ENCODE measurements at places on chromosomes 2 and 18. TPM values are rescaled to one million over a fixed set of nuclear protein-coding genes. Genes with fewer than 3 reads are reported as not detected.

DNA sequence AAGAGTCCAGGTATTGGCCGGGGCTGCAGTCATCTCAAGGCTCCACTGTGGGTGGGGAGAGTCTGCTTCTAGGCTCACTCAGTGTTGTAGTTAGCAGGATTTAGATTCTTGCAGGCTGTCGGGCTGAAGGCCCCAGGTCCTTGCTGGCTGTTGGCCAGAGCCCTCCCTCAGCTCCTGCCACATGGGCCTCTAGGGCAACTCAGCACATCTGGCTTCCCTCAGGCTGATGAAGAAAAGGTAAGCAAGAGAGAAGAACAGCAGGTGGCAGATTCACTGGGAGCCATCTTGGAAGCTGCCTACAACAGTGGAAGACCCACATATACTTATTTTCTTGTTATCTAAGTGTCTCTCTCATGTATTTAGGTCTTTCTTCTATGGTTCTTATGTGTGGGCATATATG, 4.3 kb downstream of the MRPS9 start:
- no peak for DNase-seq

GRCh38 chr18:7681298-7681697, 114.2 kb downstream of the PTPRM start:
- no peak for DNase-seq

DNA sequence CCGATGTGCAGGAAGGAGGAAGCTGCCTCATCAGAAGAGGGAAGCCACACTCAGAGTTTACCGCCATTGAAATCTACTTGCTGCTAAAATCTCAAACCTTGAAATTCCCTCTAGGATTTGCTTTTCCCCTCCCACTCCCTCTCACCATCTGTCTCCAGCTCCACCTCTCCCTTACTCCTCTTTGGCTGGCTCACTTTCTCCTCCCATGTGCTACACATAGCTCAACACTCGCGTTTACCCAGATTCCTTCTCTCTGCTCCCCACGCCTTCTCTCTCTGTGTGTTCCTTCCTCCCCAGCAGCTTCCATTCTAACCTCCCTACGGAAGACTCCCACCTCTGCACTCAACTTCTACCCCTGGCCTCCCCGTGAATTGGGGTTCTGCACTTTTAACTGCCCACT, 143.1 kb downstream of the DNER start:
- DNase-seq: no peak

DNA sequence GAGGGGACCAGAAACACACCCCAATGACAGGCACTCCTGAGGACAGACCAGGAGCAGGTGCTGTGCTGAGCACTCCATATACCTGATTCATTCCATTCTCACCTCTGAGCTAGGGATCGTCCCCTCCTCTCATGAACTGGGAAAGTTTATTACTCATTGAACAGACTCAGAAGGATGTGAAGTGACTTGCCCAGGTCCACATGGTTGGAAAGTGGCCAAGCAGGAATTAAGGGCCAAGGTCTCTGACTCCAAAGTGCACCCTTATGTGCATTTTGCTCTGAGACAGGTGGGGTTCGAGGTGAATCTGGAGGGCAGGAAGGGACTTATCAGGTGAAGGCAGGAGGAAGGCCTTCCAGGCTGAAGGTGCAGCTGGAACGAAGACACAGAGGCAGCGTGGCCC, 25.1 kb upstream of the PLB1 start:
- DNase-seq: no peak

DNA sequence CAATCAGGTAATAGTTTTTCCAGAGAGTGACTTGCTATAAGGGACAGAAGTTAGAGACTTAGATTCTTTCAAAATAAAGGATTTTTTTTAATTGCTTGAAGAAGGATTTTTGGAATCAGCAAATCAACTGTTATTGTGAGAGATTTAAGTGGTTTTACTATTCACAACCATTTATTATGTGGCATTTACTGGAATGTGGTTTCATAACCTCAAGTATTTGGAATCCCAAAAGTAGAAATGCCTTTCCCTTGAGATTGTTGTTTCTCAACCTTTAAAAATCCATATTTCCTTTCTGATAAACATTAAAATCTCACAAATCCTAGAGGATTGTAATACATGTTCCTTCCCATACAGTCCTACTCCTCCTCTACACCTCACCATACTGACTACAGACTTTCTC, 5.0 kb downstream of the TANK start:
- no peak for DNase-seq

The METTL4 gene
- 14.1 TPM for total RNA-seq

DNA sequence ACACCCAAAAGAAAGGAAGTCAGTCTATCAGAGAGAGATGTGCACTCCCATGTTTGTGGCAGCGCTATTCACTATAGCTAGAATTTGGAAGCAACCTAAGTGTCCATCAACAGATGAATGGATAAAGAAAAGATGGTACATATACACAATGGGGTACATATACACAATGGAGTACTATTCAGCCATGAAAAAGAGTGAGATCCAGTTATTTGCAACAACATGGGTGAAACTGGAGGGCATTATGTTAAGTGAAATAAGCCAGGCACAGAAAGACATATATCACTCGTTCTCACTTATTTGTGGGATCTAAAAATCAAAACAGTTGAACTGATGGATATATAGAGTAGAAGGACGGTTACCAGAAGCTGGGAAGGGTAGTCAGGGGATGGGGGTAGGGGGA, 99.9 kb upstream of the ZNF516 start:
- no peak for DNase-seq

GRCh38 chr18:7789856-7790552, 222.9 kb downstream of the PTPRM start:
- no peak for DNase-seq

GRCh38 chr2:21001225-21001946, 42.5 kb downstream of the APOB start:
- DNase-seq: no peak

- DNase-seq: no peak
Measured at GRCh38 chr2:97871096-97871780, 124.5 kb downstream of the TMEM131 start.

The AQP12A gene
- total RNA-seq: not detected

DNA sequence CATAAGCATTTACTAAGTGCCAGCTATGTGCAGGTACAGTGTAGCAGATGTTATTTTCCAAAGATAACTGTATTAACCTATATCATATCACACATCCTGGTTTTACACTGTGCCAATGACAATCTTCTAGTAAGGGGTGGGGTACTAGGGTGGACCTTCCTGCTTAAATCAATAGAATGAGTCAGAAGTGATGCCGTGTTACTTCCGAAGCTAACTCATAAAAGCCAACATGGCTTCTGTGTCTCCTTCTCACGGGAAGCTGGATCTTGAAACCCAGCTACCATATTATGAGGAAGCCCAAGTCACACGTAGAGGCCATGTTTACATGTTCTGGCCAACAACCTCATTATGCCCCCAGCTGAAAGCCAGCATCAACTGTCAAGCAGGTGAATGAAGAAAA, 59.1 kb downstream of the MRPL33 start:
- no peak for DNase-seq

- DNase-seq: no peak
Measured at GRCh38 chr2:172953970-172954852, 121.4 kb upstream of the MAP3K20 start.

DNA sequence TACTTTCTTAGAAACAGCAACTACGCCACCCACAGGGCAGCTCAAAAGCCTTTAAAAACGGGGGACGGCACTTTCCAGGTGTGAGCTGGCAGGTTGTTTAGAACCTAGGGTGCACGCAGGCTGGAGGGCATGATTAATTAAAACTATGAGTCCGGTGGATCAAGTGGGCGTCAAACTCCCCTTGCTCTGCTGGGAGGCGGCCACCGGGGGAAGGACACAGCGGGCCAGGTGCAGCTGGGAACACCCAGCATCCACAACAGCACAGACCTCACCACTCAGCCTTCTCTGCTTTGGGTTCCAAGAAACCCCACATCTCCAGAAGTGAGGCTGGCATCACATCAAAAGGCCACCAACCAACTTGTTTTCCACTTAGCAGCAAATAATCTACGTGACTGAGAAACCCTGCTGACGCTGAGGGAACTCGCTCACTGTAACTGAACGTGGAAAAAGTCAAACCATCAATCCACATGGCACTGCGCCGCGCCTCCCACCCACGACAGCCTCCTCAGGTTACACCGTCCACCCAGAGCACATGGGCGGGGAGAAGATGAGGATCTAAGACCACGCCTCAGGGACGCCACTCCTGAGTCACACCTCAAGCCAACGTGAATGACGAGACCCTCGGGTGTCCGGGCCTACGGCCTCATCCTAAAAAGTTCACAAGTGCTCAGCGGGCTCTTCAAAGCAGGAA, 118.2 kb downstream of the ZNF516 start:
- no peak for DNase-seq

GRCh38 chr2:45567974-45568789, 42.9 kb downstream of the SRBD1 start:
- DNase-seq: no peak

The EVX2 gene
- total RNA-seq: not detected

DNA sequence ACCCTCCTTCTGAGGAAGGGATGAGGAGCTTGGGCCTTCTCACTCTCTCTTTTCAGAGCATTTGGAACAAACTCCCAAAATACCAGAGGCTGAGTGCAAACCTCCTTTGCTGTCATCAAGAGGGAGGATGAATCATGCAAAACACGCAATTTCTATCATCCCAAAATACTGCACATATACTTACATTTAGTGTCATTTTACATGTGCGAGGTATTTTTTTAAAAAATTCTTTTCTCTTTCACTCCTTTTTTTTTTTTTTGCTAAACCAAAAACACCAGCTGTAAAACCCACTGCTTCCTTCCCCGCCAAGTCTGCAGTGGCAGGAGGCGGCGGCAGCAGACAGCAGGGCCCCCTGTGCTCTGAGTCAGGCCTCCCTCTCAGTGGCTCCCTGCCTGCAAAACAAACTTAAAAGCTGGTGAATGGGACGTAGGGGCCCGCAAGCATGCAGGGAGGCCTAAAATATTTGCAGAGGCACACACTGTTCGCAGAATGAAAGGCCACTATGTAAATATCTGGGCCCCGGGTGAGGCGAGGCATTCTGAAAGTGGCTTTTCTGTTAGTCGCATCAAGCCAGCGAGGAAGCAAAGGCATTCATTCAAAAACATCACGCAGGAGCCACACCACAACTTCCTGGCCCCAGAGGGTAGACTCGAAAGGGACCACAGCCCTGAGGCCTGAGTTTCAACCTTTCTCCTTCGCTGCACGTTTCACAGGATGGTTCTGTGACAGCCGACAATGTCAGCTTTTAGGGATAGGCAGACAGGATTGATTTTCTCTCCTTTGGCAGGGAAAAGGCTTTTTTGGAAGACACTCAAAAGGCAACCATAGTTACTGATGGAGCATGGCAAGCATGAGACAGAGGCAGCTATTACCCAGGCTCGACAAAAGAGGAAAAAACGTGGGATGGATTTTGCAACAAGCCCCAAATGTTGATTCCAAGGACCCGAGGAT, 73.4 kb downstream of the ACTR2 start:
- peak; percentile 44 for DNase-seq

The KCNJ3 gene
- total RNA-seq: not detected

- no peak for DNase-seq
Measured at GRCh38 chr2:54336977-54337255, 80.9 kb upstream of the TSPYL6 start.

GRCh38 chr2:173483137-173483536, 128.5 kb downstream of the CDCA7 start:
- no peak for DNase-seq

GRCh38 chr2:98334439-98335078, 11.7 kb upstream of the CNGA3 start:
- DNase-seq: no peak

The ABCG8 gene
- not detected for total RNA-seq

DNA sequence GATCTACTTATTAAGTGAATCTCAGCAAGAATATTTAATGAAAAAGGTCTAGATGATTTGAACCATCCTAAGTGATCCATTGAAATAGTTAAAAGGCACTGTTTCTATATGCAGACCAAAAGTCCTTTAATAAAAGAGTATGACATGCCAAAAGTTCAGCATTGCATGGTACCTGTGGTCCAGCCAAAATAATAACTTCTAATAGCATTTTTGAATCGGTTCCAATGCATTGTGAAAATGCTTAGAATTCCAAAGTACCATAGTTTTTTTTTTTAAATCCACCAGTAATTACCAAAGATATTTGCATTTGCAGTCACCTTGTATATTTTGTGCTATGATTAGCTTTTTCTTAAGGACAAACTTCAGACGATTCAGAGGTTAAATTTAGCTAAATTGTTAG, 79.9 kb downstream of the NYAP2 start:
- no peak for DNase-seq

The POTEJ gene
- total RNA-seq: not detected

GRCh38 chr2:45984896-45985473, 312.2 kb upstream of the EPAS1 start:
- no peak for DNase-seq

The RUFY4 gene
- total RNA-seq: 0.77 TPM

The CHPF gene
- total RNA-seq: 10.4 TPM

DNA sequence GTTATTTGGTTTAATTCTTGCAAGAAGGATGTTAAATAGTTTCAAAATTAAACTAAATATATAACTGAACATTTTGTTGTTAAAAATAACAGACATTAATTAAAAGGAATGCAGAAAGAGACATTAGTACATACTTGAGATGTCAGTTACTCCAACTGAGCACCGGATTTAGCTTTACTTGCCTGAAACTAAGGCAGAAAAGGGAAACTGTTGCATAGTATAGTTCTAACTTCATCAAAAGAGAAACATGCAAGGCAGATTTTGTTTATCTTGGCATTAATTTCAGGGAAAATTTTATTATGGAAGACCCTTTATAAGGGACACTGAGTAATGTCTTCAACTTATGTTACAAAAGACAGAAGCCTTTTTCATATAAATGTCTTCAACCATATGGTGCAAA, 218.3 kb downstream of the STK39 start:
- no peak for DNase-seq

DNA sequence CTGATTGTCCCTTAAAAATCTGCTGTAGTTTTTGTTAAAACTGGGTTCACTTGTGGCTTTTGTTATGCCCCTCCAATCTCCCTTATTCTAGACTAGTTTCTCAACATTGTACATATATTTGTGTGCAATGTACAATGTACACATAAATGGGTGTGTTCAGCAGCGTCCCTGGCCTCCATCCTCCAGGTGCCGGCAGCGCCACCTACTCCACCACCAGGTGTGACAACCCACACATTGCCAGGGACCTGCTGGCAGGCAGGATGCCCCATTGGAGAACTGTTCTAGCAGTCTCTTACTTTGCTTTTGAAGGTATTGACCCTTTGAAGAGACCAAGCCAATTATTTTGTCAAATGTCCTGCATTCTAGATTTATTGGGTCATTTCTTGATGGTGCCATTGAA, 75.4 kb downstream of the SH3RF3 start:
- no peak for DNase-seq

DNA sequence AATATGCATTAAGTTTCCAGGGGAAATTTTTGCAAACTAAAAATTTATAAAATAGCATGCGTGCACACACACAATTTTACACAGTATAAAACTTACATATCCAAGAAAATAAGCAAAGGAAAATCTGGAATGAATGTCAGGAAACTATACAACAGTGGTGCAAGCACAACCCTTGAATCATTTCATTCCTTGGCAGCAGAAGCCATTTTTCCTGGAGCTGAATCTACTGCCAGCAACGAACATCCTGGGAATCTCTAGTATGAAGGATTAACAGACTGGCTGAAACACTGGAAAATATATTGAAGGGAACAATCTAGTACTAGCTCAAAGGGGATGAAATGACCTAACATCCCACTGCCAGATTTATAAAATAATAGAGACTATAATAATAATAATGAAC, 235.3 kb downstream of the DYM start:
- DNase-seq: no peak
